Stimulated activated CD4-positive, alpha-beta T cell treated with anti-CD3 and anti-CD28 coated beads, Interleukin-1b, Interleukin-23, amount 100 ng/mL, for 24 hours (primary cell): ENCODE measurements at places on chromosomes 11 and 22.
A peak's percentile ranks its signal among the peaks of the same experiment; 100 is the strongest.

GRCh38 chr11:27310707-27311106, 52.3 kb downstream of the CCDC34 start:
- DNase-seq = no peak

GRCh38 chr11:36459046-36459445, 51.0 kb downstream of the TRAF6 start:
- DNase-seq = no peak

DNA sequence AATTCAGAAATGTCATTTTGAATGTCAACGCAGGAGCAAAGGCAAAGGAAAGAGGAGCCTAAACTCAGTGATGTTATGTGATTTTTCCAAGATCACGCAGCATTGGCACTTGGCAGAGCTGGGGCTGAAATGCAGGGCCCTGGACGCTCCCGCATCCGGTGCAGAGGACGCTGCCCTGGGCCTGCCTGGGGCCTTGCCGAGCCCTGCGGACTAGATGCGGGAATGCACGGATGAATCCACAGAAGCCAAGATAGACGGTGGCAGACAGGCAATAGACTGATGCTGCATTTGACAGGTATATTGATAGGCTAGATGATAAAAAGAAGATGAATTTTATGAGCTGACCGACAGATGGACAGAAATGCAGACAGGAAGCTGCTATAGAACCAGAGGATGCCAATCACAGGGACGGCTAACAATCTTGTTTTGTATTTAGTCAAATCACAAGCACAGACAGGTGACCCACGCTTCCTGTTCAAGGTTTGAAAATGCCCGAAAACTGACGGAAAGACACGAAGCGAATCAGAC, 696 bp upstream of the MARK2 start:
- DNase-seq = no peak

- DNase-seq = no peak
Observed at GRCh38 chr11:48090174-48090573, 109.8 kb downstream of the PTPRJ start.

DNA sequence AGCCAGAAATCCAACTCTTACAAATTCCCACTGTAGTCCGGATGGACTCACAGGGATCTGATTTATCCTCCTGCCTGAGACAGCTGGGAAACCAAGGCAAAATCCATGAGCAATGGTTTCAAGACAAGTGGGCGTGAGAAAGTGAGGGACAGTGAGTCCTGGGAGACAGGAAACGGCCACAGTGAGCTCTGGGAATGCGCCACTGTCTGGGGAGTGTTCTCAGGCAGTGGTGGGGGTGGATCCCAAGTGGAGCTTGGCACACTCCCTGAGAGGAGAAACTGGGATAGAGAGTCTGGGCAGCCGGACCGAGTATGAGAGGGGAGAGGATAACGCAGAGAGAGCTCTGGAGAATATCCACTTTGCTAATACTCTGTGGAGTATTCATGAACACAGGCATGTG, 9.8 kb downstream of the IL17REL start:
- DNase-seq = no peak

- DNase-seq = no peak
Observed at GRCh38 chr11:60169264-60169915, 13.5 kb downstream of the MS4A6A start.

DNA sequence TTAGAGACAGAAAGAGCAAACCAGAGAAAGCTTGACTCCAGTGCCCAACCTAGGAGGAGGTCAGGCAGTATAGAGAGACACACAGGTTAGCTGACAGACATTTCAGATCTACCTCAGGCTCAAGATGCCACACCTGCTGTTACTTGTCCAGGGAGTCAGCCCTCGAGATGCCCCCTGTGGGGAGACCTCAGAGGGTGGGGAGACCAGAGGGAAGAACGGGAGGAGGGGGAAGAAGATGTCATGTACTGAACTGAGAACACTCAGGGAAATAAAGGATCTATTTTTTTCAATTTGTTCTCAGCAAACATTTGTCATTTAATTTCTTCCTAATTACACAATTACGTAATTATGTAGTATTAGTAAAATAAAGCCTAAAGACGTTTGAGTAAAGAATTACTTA, 196.3 kb upstream of the CADM1 start:
- no peak for DNase-seq

DNA sequence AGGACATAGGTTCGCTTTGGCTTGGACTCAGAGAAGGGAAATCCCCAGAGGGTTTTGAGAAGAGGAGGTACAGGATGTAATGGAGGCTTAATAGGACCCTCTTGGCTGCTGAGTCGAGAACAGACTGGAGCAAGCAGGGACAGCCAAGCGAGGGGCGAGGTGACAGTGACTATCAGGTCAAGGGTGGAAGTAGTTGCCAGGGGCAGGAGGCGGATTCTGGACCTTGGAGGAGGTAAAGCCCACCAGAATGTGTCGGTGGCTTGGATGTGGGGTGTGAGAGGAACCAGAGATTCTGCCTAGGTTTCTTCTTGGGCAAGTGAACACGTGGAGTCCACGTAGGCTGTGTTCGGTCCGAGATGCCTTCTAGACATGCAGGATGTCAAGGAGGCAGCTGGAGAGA, 4.4 kb downstream of the TRMT112 start:
- DNase-seq = no peak

DNA sequence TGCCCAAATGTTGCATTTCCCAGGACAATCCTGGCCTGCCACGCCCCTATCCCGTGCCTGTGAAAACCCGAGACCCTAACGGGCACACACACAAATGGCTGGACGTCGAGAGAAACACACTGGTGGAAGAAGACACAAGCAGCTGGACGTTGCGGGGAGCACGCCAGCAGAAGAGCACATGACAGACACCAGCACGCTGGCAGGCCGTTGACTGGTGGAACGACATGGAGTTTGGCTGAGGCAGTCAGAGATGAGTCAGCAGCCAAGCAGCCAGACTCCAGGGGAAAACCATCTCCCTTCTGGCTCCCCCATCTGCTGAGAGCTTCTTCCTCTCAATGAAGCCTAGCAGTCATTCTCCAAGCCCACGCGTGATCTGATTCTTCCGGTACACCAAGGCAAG, 606.7 kb upstream of the LRRC4C start:
- no peak for DNase-seq

- no peak for DNase-seq
Observed at GRCh38 chr11:108063410-108063809, 54.7 kb downstream of the CUL5 start.

GRCh38 chr22:29825578-29825977, 12.5 kb downstream of the ASCC2 start:
- no peak for DNase-seq

DNA sequence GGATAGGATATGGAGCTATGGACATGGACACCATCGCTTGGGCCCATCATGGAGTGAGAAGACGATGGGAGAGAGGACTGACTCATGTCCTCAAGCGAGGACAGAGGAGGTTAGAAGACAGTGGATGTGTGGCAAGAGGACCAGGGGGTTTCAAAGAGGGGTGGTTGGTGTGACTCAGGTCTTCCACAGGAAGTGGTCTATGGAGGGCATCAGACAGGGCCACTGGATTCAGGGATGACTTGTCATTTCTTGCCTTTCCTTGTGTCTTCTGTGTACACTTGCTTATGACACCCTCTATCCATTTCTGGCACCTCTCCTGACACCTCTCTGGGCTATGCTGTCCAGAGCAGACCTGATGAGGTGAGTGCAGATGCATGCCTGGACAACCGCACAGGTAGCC, 115.4 kb downstream of the OSBP2 start:
- no peak for DNase-seq

DNA sequence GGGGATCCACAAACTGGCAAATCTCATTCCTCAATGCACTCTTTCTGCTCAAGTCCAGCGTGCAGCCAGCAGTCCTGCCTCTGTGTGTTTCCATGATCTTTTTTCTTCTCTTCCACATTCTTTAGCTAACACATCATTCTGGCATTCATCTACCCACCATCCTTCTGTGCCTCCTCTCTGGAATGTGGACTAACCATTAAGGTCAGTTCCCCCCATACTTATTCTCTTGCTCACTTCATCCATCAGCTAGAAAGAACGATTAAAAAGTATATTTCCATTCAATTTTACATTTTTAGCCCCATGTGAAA, 7.8 kb downstream of the KIRREL3 start:
- DNase-seq = no peak

GRCh38 chr22:22870577-22871404, 16.8 kb upstream of the IGLL5 start:
- no peak for DNase-seq

DNA sequence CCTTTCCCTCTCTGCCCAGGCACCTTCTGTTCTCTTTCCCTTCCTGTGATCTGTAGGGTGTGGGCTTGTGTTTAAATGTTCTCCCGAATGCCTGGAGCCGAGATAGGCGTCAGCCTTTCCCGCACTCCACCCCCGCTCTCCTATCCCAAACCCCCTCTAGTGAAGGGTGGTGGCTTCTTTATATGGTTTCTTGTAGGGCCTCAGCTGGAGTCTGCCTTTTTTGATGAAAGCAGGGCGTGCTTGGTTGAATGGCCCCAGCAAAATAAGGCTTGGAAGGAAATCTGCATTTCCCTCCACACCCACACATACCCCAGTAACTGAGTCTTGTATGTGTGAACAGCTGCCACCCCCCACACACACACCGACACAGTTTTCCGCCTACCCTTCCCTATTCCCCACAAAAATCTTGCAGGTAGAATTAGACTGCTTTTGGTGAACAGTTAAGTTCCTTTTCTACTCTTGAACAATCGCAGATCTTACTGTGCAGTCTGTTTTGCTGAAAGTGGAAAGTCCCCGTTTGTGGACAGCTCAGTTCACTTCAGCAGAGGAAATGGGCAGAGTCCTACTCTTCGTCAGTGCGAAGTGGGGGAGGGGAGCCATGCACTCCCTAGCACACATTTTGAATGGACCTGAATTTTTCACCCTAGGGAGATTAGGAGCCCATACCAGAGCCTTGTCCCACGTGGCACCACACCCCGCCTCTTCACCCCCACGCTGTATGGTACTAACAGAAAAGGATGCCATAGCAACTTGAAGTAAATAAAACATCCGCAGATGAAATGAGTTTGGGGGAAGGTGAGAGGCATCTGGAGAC, 25.5 kb upstream of the GRK2 start:
- peak; percentile 60 for DNase-seq

- no peak for DNase-seq
Observed at GRCh38 chr11:134366254-134366653, 34.5 kb downstream of the GLB1L2 start.

DNA sequence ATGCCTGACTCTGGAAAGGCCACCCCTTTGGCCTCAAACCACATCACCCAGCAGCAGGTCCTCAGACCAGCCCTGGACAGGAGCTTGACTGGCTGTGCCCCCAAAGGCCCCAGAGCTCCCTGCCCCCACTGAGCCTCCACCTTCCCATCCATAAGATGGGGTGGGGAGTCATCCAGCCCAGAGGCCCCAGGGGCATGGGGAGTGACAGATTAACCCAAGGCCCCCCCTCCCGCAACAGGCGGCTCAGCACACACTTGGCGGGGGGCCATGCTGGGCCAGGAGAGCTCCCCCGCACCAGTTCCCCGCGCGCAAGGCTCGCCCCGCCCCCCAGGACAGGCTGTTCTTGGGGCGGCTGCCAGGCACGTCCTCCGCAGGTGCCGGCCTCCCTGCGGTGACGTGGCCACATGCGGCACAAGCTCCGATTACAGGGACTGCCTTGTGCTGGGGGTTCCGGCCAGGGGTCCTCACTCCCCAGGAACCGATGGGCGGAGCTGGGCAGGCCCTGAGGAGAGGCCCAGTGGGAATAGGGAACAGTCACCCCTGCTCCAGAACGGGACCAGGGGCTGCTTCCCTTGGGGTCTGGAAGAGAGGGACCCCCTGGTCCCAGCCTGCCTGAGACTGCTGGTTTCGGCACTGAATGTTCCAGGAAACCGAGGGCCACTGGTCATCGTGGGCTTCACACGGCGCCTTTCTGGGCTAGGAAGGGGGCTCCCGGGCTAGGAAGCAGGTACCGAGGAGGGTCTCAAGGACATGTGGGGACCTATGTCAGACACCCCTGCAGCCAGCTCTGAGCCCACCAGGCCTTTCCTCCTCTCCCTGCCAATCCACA, 5.1 kb upstream of the CDKN1C start:
- DNase-seq = no peak

DNA sequence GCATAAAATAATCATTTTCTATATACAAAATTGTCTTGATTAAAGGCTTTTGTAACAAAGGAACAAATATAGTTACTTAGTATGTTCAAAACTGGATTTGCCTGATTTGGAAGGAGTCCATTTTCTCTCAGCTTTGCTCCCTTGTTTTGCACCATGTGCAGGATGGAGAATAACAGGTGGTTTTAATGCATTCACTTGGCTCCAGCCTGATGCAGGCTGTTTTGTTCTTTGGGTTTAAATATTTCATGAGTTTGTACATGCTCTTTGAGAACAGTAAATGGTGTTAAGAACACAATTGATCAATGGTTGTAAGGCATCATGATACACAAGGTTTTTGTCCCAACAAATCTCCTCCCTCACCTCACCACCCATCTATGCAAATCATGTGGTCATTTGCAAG, 886.9 kb upstream of the CCDC90B start:
- no peak for DNase-seq

- no peak for DNase-seq
Observed at GRCh38 chr22:38477585-38477984, 9.7 kb downstream of the KDELR3 start.

DNA sequence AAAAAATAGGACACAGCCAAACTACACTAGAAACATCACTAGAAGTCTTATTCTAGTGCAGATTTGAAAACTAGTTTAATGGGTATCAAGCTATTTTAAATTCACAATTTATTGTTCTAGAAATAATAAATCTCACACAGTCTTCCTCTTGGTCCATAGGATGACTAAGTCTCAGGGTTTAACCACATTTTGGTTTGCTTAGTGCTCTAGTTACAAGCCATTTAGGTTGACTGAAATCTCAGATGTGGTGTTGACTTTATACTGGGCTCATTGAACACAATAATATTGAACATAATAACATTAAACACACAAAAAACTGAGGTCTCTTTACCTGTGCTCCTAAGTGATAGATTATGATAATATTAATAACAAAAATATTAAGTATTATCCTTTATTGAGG, 760.3 kb upstream of the CCDC179 start:
- DNase-seq = no peak

DNA sequence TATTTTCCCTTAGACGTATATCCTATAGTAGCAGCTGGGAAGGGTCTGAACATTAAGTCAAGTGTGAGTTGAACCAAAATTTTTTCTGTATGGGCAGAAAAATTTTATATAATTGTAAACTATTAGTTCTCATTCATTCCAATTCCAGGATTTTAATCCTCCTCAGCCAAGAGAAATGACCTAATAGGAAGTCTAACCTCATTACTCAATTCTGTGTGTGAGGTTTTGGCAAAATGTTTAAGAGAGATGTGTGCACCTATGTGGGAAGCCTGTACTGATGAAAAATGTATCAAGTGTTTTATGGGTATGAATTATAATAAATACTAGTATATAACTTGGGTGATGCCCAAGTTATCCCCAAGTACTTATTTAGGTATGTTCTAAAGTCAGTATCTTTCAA, 311.6 kb upstream of the PITPNB start:
- no peak for DNase-seq

GRCh38 chr22:25564320-25564978, at the start of gene GRK3:
GRK3 (plus strand) TSS chr22:25564675; CDS start chr22:25565041, 366 bp downstream.
- DNase-seq = peak; percentile 64

- DNase-seq = no peak
Observed at GRCh38 chr11:88801484-88802123, 264.2 kb downstream of the GRM5 start.

- no peak for DNase-seq
Observed at GRCh38 chr22:30574095-30574981, at the start of gene GAL3ST1. GAL3ST1 (minus strand) TSS chr22:30574665; CDS start chr22:30557392, 17,273 bp downstream.

- no peak for DNase-seq
Observed at GRCh38 chr11:116255321-116255953, 517.4 kb downstream of the BUD13 start.

- no peak for DNase-seq
Observed at GRCh38 chr11:75350743-75351540, 519 bp downstream of the ARRB1 start.
